GM23338 (cell line): ENCODE measurements at places on chromosomes 1 and 21.
A peak's percentile ranks its signal among the peaks of the same experiment; 100 is the strongest.

- peak; percentile 75 for DNase-seq
These were observed 5.8 kb upstream of the FAM167B start for GRCh38 chr1:32241001-32241763.

GRCh38 chr1:164586591-164586990 is 27.6 kb downstream of the PBX1 start:
- DNase-seq = no peak

DNA sequence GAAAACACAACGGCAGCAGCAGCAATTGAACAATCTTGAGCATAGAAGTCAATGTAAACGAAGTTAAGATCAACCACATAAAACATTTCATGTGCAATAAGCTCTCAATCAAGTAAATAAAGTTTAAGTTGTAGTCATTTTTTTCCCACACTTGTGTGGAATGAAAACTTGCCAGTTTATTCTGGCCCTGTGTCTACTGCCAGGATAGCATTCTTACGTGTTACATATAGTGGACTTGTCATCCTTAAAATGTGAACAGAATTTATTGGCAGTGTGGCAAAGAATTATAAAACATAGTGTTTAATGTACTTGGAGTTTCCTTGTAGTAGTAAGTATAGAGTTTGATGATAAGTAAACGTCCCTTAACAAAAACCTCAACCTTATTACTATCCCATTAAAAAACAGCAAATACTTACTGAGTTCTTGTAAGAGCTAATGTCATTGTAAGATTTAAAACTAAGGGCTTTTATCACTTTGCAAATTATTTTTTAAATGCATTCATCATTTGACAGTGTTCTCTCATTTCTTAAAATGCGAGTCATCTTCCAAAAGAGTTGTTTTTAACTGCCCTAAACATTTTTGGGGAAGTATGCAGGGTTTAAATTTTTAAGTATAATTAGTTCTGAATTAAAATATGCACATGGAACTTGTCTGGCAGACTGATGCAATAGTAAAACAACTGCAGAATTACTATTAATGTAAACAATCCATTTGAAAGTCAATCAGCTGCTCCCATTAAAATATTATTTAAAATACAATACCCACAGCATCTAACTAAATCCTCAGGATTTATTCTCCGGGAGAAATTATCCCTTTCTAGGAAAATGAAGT is 7.9 kb downstream of the COX20 start:
- DNase-seq = no peak

GRCh38 chr1:34268311-34268954 is 91.7 kb downstream of the C1orf94 start:
- no peak for DNase-seq

- no peak for DNase-seq
These were observed 2.1 kb downstream of the ADORA1 start for GRCh38 chr1:203129501-203130231.

- no peak for DNase-seq
These were observed 437.0 kb downstream of the SIPA1L2 start for GRCh38 chr1:232192781-232193450.

- DNase-seq = no peak
These were observed 51.2 kb downstream of the TENT5C start for GRCh38 chr1:117657031-117657430.

- DNase-seq = no peak
These were observed 33.6 kb downstream of the RGS21 start for GRCh38 chr1:192350356-192350755.

GRCh38 chr1:225250432-225250831 is 177.4 kb downstream of the LBR start:
- DNase-seq = no peak

- DNase-seq = no peak
These were observed 202.2 kb downstream of the RRAGC start for GRCh38 chr1:38657207-38657840.

DNA sequence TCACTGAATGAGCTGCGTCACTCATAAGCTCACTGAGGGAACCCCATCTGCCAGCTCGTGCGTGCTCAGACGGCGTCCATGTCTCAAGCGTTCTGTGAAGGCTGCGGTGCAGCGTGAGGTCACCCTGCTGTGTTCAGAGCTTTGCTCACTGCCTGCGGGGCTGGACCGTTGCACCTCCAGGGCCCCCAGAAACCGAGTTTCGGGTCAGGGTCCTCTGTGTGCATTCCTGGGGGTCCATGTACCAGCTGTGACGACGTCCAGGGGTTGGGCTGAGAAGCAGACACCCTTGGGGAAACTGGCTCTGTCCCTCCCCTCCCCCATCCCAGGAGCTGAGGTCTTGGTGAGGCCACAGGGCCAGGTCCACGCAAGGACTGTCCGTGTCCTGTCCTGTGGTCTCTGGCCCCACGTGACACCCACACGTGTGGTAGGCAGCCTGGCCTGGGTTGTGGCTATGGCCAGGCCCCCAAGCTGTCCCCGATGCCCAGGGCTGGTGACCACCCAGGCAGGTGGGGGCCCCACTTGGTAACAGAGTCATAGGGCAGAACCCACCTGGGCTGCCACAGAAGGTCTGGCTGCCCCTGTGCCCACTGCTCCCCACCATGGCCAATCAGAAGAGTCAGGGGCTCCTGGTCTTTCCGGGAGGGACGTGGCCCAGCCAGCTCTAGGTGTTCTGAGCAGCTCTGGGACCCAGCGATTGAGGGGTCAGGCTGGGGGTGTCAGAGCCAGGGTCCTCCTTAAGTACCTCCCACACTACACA is 24.4 kb downstream of the FTCD start:
- DNase-seq = no peak

- DNase-seq = no peak
These were observed 40.2 kb downstream of the RGS2 start for GRCh38 chr1:192849011-192849410.

DNA sequence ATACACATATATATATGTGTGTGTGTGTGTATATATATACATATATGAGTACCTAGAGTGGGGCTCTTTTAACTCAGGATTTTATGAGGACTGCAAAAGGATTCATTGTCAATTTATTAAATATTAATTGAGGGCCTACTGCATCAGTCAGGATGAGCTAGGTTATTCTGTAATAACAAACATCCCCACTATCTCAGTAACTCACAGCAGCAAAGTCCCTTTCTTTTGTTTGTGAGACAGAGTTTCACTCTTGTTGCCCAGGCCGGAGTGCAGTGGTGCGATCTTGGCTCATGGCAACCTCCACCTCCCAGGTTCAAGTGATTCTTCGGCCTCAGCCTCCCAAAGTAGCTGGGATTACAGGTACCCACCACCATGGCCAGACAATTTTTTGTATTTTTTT is 63.8 kb upstream of the FAM20B start:
- DNase-seq = no peak

DNA sequence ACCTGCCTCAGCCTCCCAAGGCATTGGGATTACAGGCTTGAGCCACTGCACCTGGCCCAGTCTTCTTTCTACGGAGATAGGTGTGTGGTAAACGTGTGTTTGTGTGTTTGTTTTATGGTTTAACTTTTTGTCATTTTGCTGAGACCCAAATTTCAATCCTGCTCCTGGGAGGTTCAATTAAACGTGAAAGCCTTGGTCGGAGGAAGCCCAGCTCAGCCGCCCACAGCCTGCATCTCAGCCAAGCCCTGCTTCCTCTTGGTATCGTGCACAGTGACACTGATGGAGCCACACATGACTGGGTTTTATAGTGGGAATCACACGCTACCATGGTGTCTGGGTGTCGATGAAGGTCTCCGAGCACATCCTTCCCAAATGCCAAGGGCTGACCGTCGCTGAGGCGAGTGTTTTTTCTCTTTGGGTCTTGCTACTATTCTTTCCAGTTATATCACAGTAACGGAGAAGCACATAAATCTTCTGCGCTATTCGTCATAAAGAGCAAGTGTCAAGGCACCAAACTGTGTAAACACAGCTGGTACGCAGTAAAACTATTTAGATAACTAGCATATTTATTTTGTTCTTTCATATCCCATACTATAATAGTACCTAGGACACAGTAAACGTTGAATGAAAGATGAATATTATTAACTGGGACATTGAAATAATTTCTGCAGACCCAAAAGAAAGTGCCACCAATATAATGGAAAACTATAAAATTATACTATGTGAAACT is 39.3 kb downstream of the HLCS start:
- DNase-seq = no peak

GRCh38 chr1:221100611-221101010 is 221.4 kb downstream of the HLX start:
- no peak for DNase-seq

DNA sequence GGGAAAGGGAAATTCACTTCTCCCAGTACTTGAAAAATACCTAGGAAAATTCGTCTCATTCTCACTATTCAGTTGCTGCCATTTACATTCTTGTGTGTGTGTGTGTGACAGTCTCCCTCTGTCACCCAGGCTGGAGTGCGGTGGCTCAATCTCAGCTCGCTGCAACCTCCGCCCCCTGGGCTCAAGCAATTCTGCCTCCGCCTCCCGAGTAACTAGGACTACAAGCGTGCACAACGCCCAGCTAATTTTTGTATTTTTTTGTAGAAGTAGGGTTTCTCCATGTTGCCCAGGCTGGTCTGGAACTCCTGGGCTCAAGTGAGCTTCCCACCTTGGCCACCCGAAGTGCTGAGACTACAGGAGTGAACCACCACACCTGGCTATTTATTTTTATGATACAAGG is 1.2 kb downstream of the SNAPIN start:
- DNase-seq = no peak

DNA sequence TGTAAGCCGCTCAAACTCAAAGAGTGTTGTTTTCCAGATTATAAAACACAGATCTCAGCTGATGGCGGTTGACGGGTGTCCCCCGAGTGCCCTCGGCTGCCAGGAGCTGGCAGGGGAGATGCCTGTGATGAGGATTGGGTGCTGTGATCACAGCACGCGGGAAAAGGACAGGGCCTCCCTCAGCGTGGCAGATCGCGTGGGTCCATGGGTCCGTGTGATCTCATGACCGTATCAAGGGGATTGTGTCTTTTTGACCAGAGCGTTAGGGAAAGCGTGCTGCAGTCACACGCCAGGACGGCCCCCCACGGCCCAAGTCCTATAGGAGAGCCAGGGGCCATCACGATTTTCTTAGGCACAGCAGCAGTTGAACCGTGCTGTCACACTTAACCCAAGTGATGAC is 51.9 kb downstream of the PDE9A start:
- DNase-seq = no peak

DNA sequence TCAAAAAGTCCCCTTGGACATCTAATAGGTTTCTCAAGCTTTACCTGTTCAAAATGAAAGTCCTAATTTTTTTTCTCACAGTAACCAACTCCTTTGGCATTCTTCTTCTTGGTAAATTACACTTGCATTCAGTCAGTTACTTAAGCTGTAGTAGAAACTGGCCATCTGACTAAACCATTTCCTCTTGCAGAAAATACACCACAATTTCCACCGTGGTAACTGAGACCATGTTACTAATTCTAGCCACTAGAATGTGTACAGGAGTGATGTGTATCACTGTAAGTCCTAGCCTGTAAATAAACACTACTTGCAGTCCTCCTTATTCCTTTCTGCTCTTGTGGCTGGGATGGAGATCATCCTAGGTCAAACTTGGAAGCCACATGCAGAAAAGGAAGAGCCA is 965.4 kb upstream of the TMPRSS15 start:
- no peak for DNase-seq

GRCh38 chr1:231241750-231242149 is 738 bp downstream of the GNPAT start:
- DNase-seq = peak; percentile 25

DNA sequence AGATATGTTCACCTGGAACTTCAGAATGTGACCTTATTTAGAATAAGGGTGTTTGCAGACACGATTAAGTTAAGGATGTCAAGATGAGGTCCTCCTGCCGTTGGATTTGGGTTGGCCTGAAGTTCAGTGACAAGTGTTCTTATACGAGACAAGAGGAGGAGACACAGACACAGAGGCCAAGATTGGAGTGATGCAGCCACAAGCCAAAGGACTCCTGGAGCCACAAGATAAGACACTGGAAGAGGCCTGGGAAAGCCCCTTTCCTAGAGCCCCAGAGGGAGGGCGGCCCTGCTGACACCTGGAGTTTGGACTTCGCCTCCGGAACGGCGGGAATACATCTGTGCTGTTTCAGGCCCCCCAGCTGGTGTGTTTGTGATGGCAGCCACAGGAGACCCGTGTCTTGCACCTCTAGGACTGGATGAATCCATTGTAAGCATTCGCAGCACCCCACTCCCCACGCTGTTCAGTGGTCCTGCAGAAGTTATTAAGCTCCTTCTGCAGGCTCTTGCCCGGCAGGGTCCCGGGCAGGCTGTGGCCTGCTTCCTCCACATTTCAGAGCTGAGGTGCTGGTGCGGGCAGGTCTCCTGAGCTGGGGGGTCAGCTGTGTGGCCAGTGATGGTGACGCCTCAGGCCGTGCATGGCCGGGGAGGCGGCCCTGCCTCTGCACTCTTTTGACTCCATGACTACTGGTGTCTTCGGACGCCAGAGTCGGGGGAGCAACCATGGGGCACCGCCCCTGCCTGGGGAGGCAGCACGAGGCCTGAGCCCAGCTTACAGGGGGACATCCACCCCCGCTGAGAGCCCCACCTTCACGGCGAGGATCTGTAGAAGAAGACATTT is 34.6 kb downstream of the UMODL1 start:
- no peak for DNase-seq

DNA sequence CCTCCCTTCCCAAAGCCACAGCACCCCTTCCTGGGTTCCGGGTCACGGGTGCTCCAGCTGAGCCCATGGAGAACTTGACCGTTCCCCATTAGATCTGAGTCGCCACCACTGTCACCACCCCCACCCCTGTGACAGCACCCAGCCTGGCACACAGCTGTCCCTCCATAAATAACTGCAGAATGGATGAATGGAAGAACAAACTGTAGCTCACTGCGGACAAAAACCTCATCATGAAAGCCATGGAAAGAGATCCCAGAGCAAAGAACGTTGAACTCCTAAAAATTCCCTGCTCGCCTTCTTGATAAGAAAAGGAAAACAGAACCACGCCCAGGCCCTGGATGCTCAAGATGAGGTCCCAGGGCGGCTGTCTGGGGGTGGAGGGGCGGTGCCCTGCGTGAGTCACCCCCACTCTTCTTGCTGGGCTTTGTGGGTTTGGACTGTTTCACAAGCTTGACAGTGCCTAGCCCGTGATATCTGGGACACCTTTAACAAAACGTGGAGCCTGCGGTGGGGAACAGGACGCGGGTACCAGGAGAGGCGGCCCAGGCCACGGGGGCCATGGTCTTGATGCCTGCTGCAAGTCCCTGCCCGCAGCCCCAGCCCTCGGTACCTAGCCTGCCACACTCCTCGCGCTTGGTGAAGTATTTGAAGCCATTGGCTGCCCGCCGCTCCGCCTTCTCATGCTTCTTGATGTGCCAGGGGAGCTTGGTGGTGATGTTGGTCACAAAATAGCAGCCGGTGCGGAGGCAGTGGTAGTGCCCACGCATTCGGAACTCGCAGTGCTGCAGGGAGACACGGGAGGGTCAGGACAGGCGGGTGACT is 151.9 kb downstream of the CASZ1 start:
- DNase-seq = no peak
